ENCODE measurements at places on chromosomes 13 and 19. TPM values are rescaled to one million over a fixed set of nuclear protein-coding genes. Genes with fewer than 3 reads are reported as not detected.

- no peak for DNase-seq
These were observed at the start of gene CYP2S1 for GRCh38 chr19:41192574-41193429. Gene CYP2S1 (plus strand): TSS chr19:41193219. CDS start chr19:41193265, 46 bp downstream.

- no peak for DNase-seq
These were observed 245.4 kb upstream of the SLITRK1 start for GRCh38 chr13:84127597-84128128.

DNA sequence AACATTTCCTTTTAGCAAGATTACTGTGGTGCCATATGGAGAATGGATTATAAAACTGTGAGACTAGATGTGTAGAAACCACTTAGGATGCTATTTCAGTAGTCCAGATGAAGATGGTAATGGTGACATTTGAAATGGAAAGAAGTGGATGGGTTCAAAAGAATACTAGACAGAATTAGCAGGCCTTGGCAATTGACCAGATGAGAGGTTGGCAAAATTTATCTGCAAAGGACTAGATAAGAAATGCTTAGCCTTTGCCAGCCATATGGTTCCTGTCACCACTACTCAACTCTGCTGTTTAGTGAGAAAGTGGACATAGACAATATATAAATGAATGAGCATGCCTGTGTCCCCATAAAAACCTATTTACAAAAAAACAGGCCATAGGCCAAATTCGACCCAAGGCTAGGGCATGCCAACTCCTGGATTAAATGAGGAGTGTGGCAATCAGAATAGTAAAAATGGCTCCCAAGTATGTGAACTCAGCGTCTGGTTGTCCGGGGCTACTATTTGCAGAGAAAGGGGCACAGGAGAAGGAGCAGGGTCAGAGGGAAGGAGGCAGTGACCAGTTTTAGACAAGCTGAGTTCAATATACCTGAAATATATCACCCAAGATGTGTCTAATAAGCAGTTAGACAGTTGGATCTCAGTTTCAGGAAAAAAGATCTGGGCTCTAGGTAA lies 98.4 kb downstream of the ENOX1 start:
- DNase-seq: no peak

The TNFSF13B gene
- polyA plus RNA-seq: 2.1 TPM

The ZNF264 gene
- 18.0 TPM for polyA plus RNA-seq

The LAIR1 gene
- polyA plus RNA-seq: 3.3 TPM

The ACP7 gene
- 0.47 TPM for polyA plus RNA-seq

The FXYD3 gene
- 10.2 TPM for polyA plus RNA-seq

The GPR4 gene
- 6.0 TPM for polyA plus RNA-seq

The ZNF534 gene
- polyA plus RNA-seq: 0.75 TPM

The GARIN5A gene
- 10.3 TPM for polyA plus RNA-seq
